Activated CD8-positive, alpha-beta memory T cell treated with anti-CD3 and anti-CD28 coated beads for 36 hours (primary cell): ENCODE measurements at places on chromosomes 16 and 17. TPM values are rescaled to one million over a fixed set of nuclear protein-coding genes. Genes with fewer than 3 reads are reported as not detected.

Gene HSD17B1
- 0.29 TPM for total RNA-seq

Gene ADAM11
- 0.21 TPM for total RNA-seq

Gene EPN3
- total RNA-seq: not detected

Gene SLC6A2
- total RNA-seq: not detected

Gene IGFBP4
- 2.0 TPM for total RNA-seq

Gene OR1F1
- total RNA-seq: not detected

Gene HNF1B
- total RNA-seq: 1.1 TPM

Gene MMP25
- total RNA-seq: 1.3 TPM

Gene P2RX1
- not detected for total RNA-seq

Gene NKD1
- 1.9 TPM for total RNA-seq

Gene ARHGDIG
- total RNA-seq: not detected

Gene ZSCAN10
- total RNA-seq: not detected

Gene WDR45B
- total RNA-seq: 57.9 TPM

Gene OR1A1
- total RNA-seq: not detected

Gene FAHD1
- 18.7 TPM for total RNA-seq

Gene ITPRIPL2
- 11.5 TPM for total RNA-seq

Gene TEKT5
- not detected for total RNA-seq

Gene MIS12
- total RNA-seq: 41.3 TPM
